ENCODE measurements at places on chromosomes 7 and 10.

DNA sequence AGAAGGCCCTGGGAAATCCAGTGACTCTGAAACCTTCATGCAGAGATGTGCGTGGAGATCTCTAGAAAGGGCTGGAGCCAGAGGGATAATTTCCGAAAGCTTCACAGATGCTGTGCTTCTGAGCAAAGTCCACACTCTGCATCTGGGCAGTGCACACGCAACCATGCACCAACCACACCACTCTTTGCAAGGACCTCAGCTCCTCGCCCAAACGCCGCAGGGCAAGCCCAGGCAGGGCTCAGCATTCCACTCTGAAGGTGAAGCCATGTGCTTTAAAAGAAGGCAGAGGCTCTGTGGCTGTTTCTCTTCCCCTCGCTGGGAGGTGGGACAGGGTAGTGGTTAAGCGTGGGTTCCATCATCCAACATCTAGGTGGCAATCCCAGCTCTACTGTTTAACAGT lies 48.4 kb downstream of the ASB13 start:
- no peak for DNase-seq

DNA sequence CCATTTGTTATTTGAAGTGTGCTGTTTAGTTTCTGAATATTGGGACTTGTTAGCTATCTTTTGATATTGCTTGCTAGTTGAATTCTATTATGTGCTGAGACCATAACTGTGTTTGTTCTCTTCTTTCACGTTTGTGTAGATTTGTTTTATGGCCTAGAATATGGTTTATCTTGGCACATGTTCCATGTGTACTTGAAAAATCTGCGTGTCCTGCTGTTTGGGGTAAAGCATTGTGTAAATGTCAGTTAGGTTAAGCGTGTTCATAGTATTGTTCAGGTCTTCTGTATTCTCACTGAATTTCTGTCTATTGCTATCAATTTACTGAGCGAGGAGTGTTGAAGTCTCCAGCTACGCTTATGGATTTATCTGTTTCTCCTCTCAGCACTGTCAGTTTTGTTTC lies 19.4 kb downstream of the MMP21 start:
- no peak for DNase-seq

- DNase-seq = no peak
Observed at GRCh38 chr7:113936982-113937381, 18.2 kb upstream of the PPP1R3A start.

GRCh38 chr10:121339114-121339513 lies 259.1 kb downstream of the FGFR2 start:
- no peak for DNase-seq

DNA sequence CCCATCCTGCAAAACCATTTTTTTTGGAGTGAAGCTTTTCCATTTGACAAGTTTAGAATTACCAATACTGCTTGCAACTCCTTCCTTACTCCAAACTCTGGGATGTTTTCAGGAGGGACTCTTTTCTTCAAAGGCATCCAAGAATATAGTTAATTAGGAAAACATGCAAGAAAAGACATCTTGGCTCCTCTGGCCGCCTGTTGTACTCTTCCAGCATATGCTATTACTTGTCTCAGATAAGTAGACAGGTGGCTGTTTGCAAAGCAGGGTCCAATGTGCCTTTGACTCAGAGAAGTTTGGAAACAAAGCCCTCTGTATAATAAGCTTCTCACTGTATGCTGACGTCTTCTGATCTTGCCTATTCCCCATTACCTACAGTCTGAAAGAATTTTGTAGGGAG lies 746.5 kb downstream of the AUTS2 start:
- no peak for DNase-seq

DNA sequence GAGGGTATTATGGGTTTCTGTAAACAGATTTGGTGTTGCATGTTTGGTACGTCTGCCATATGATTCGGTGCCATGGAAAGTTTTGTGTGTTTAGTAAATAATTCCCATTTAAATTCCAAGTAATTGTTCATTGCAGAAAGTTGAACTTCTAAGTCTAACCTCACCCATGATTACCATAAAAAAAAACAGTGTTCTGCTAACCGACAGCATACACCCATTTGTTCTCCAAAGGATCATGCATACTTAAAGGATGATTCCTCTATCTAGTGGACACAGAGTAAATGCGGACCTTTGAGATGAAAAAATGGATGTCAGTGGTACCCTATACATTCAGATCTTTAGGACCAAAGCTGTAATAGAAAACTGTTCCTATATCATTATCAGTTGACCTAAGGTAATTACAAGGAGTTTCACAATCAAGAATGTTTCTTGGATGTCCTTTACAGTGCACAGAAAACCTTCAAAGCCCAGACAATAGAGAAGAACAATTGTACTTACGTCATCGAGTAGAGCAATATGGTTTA lies 209.9 kb downstream of the CRPPA start:
- no peak for DNase-seq

DNA sequence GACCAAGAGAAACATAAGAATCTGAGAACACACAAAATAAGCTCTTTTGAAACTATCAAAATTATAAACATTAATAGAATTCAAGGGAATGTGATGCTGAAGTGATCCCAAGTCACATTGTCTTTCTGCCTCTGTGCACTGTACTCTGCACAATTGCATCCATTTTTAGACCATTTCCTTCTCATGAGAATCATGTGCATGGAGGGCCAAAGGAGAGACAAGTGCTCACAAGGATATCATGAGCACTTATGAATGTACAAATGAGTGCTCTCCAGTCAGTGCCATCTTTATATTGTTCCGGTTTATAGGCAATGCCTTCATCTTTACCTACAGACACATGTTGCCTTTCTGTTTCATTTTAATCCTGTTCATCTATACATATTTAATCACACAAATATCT lies 36.9 kb downstream of the MET start:
- DNase-seq = no peak

GRCh38 chr7:24455813-24456525 lies 117.3 kb upstream of the PALS2 start:
- DNase-seq = no peak

- no peak for DNase-seq
Observed at GRCh38 chr7:2199956-2200583, 32.7 kb downstream of the MAD1L1 start.

GRCh38 chr10:113485736-113486135 lies 67.1 kb upstream of the HABP2 start:
- no peak for DNase-seq

GRCh38 chr7:4325732-4326131 lies 356.4 kb upstream of the FOXK1 start:
- DNase-seq = no peak

GRCh38 chr10:34908481-34908880 lies 93.4 kb upstream of the PARD3 start:
- DNase-seq = no peak

- no peak for DNase-seq
Observed at GRCh38 chr7:15954671-15955354, 268.3 kb upstream of the MEOX2 start.

GRCh38 chr7:102431617-102432298 lies 1.6 kb upstream of the ORAI2 start:
- no peak for DNase-seq

DNA sequence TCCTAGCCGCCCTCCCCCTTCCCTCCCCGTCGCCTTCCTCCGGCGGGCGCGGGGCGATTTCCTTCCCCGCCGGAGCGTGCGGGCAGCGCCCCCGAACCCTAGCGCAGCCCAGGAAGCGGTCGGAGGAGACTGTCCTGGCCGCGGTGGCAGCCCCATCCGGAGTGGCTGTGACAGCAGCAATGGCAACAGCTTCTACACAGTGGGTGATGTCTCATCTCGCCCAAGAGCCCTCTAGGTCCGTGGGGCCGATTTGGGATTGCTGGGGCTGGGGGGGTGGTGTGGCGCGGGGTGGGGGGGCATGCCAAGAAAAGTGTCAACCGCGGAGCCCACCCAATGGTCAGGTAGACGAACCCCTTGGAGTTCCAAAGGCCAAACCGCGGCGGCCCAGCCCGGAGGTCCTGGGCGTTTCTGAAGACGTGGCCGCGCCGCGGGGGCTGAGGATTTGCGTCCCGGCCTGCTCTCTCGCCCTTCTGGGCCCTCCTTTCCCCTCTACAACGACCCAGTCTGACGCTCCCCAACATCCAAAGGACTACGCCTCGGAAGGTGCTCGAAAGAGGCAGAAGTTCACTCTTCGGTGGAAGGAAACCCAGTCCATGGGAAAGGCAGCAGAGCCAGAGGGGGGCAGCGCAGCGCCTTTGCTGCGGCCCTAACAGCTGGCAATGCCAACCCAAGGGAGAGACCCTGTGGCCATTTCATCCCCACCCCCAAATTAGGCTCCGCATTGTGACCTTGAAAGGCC lies 603 bp upstream of the TWIST1 start:
- no peak for DNase-seq

GRCh38 chr10:113961182-113962031 lies 82.3 kb upstream of the ADRB1 start:
- no peak for DNase-seq

DNA sequence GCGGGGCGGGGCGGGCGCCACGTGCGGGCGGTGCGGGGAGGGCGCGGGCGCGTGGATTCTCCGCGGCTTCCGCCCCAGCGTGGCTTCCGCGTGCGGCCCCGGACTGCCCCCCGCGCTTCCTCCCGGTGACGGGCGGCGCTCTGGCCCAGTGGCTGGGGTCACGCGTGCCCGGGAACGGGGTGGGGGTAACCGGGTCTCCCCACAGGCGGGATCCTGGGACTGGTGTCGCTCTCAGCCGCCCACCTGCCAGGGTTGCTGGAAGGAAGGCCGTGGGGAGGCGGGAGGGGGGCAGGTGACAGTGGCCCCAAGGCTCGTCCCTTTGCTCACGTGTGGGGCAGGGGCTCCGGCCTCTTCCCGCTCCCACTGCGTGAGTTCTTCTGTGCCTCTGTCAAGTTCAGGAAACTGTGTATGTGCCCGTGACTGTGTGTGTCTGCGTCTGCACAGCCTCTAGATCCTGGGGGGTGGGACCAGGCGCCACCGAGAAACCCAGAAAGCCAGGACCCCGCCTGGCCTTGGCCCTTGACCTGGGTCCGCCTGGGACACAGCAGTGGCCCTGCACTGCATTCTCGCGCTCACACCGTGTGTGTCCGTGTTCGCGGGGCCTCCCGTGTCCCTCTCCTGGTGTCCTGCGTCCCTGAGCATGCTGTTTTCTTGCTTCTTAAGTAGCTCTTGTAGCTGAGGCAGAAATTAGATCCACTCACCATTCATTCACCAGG lies 919 bp downstream of the MAFK start:
- no peak for DNase-seq

DNA sequence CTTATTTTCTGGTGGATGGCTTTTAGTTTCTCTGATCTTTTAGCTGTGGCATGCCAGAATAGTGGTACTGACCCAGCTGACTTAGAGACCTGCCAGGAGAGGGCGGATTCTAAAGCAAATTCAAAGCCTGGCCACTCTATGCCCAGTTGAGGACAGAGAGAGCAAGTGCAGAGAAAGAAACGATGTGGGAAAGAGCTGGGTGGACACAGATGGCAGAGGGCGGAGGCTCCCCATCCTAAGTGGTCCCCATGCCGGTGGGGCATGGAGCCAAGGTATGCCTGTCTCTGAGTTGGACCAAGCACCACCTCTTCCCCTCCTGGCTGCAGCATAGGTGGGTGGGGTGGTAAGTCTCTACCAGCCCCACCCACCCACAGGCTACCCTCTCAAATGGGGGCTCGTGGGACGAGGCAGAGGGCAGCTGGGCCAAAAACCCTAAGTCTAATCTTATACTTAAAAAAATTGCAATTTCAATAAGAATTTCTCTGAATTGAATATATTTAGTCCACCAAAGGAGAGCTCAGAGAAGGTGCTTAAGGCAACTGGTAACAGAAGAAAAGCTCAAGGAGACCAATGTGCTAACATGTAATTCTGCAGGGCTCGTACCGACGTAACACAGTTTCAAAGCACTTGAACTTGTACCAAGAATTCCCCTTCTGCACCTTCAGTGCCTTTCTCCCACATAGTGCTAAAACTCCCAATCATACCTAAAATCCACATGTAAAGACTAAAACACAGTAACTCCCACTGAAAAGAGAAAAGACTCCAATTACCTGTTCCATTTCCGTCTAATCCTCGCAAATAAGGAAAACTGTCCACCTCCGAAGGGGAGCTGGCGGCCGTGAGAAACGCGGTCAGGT lies 85.7 kb upstream of the NMT2 start:
- no peak for DNase-seq

DNA sequence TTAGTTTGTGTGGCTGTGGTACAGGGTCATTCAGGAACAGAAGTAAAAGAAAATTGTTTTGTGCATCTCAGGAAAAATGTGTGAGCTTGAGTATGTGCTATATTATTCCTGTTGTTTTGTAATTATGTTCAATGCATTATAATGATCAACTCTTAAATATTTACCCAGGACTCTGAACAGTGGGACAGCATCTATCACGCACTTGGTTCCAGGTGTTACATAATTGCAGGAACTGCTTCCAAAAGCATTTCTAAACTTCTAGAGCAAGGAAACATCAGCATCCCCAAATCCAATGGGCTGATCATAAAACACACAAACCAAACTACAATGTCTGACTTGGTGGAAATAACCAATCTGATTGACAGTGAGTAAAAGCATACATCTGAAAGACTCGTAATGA lies 26.6 kb downstream of the ENO4 start:
- no peak for DNase-seq

GRCh38 chr7:143510854-143511592 lies 33.4 kb downstream of the TAS2R41 start:
- DNase-seq = no peak

DNA sequence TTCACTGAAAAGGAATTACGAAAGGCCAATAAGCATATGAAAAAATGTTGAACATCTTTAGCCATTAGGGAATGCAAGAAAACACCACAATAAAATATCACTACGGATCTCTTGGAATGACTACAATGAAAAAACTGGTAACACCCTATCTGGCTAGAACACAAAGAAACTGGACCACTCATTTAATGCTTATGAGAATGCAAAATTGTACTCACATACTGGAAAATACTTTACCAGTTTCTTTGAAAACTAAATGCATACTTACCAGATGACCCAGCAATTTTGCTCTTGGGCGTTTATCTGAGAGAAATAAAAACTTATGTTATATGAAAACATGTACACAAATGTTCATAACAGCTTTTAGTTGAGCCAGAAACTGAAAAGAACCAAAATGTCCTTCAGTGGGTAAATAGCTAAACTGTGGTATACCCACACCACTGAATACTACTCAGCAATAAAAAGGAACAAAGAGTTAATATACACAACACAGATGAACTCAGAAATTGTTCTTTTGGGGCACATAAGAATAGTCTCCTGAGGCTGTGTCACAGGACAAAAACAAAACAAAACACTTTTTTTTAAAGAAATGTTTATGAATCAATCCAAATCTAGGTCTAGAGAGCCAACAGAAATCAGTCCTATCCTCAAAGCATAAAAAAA lies 23.5 kb downstream of the CNOT4 start:
- DNase-seq = no peak

DNA sequence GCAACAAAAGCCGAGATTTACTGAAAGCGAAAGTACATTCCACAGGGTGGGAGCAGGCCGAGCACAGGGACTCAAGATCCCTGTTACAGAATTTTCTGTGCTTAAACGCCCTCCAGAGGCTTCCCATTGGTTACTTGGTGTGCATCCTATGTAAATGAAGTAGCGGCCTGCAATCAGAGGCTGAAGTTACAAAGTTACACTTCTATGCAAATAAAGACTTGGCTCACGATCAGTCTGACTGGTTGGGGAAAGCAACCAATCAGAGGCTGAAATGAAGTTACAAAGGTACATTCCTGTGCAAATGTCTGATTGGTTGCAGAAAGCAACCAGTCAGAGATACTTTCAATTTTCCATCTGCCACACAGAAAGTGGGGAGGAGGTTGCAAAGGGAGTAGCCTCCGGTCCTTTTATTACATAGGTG lies 4.1 kb downstream of the ACBD7 start:
- DNase-seq = no peak

Measured in esophagus squamous epithelium (tissue), 5 donors.